Cortex of kidney (tissue), 1 donor: ENCODE measurements at places on chromosomes 2 and 18.
A peak's percentile ranks its signal among the peaks of the same experiment; 100 is the strongest.

- DNase-seq: no peak
Measured at GRCh38 chr2:30653847-30654246, 153.4 kb downstream of the CAPN13 start.

GRCh38 chr2:71417300-71418202 lies 35.8 kb upstream of the DYSF start:
- no peak for DNase-seq

DNA sequence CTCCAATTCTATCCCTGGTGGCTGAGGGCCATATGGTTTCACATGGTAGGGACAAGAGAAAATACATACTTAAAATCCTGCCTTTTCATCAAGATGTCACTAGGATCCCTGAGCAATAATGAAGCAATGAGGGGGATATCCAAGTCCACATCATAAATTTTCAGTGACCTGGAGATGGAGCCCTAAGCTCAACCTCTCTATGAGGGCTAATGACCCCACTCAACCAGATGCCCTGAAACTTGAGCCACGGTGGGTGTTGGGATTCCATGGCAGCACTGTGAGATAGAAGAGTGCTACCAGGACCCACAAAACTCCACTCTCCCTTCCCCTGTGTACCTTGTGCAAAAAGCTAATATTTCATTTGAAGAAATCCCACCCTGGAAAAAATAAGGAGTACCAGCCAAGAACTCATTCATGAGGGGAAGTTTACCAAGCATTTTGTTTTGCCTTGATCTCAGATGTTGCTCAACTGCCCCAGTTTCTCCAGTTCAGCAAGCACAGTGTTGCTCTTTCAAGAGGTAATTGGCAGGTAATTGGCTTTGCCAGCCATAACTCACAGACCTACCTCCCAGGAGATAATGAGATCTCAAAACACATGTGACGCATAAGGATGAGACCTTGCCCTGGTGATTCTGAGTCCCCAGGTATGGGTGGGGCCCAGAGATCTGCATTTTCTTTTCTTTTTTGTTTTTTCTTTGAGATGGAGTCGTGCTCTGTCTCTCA lies 51.0 kb upstream of the TTC39C start:
- DNase-seq: no peak

DNA sequence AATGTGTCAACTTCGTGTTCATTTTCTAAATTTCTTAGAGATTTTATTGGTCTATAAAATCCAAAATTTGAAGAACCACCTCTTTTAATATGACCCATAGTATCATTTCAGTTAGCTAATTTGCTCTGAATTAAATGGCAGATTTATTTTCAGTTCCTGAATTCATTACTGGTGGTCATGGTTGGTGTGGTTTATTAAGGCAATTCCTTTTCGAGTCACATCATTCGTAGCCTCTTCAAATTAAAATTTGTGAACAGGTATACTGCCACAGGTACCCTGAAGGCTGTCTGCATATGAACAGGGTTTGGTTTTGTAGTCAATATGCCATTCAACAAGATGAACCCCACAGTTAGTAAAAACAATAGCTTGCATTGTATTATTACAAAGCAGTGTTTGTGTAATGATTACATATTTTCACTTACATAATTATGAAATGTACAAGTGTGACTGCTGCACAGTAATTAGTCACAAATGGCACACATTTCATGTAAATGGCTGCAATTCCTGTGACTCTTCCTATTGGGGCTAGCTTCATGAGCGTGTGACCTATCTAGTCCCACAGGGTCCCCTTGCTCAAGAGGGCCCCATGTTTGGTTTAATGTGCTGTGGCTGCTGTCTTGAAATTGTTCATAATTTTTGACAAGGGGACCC lies 48.9 kb downstream of the CDC42EP3 start:
- DNase-seq: no peak

- DNase-seq: no peak
Measured at GRCh38 chr2:241558532-241559322, at the start of gene BOK. Gene BOK, plus strand, starts transcription at chr2:241558745. Its CDS starts 739 bp downstream, at chr2:241559484.

- no peak for DNase-seq
Measured at GRCh38 chr18:48550101-48550729, 11.4 kb downstream of the CTIF start.

DNA sequence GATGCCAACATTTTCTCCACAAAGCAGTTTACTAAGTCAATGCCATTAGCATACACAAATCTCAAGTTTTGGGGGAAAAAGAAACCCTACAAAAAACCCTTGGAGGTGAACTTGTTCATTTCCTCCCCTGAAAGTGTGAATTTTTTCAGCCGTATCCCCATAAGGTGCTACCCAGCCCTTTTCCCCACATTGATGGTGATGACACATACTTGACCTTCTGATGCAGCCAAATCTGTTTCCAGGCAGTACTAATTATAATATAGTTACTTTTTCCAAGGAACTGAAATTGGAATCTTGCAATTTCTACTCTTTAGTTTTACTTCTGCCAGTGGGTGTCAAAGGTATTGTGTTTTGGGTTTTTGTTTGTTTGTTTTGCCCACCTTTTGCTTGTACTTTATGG lies 474.5 kb downstream of the TGIF1 start:
- no peak for DNase-seq

GRCh38 chr2:196420143-196420542 lies 219.4 kb upstream of the CCDC150 start:
- no peak for DNase-seq

GRCh38 chr2:60880643-60881046 lies 729 bp upstream of the REL start:
- DNase-seq: no peak

DNA sequence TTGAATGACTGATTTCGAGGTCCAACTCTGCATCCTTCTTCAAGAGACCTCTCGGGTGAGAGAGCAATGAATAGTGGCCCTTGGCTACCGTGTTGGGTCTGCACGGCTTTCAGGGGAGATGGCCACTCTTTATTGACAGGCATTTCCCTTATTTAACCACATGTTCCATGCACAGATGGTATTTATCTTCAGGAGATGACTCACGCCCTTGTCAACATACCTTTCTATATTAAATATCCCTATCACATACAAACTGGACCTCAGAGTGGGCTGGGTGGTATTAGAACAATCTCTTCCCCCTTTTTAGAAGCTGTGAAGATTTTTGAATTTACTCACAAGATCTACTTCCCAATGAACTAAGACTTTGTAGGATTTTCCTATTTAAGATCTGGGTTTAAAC lies 109.6 kb upstream of the CDC42EP3 start:
- DNase-seq: no peak

- DNase-seq: no peak
Measured at GRCh38 chr2:225797394-225797793, 397.9 kb downstream of the NYAP2 start.

- DNase-seq: no peak
Measured at GRCh38 chr2:157466764-157467163, 22.9 kb upstream of the CYTIP start.

GRCh38 chr2:175203621-175204496 lies 22.3 kb upstream of the ATP5MC3 start:
- DNase-seq: peak; percentile 5

DNA sequence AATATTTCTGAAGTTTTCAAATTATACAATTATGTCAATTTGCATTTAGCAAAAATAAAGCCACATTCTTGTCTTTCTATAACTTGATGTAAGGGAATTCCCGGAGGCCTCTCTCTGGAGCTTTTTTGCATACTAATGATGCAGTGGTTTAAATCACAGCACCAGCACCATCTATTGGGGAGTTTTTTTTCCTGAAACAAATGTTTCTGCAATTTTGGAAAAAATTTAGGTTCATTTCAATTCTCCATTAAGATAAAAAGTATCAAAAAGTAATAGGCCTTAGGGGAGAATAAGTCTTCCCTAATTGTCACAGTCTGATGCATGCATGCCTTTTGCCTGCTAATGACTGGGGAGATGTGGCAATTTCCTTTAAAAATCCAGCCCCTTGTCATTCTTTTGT lies 13.5 kb downstream of the CBLN2 start:
- DNase-seq: no peak

GRCh38 chr18:43139288-43139946 lies 23.9 kb upstream of the RIT2 start:
- DNase-seq: no peak

- DNase-seq: no peak
Measured at GRCh38 chr2:223243233-223243632, 191.2 kb downstream of the KCNE4 start.

DNA sequence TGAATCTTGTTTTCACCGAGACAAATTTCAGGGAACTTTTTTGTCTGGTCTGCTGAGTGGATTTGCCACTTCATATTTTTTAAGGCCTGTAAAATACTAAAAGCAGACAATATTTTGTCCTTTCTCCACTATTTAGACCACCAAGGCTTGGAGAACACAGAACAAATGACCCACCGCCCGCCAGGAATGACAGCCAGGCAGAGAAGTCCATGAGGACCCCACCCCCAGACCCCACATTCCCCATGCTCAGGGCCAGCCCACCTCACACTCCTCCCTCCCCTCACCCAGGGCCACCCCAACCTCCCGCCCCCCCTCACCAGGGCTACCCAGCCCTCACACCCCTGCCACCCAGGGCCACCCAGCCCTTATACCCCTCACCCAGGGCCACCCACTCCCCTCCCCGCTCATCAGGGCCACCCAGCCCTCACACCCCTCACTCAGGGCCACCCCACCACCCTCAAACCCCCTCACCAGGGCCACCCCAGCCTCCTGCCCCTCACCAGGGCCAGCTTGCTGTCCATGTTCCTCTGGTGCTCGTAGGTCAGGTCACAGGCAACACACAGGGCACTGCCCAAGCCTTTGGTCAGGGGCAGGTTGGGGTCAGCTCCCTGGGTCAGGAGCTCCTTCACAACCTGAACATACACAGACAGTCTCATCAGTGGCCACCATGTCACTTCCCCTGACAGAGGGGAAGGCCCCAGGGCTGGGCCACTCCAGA lies 50.6 kb downstream of the ANKMY1 start:
- no peak for DNase-seq

GRCh38 chr2:15693382-15693781 lies 101.7 kb downstream of the DDX1 start:
- no peak for DNase-seq

DNA sequence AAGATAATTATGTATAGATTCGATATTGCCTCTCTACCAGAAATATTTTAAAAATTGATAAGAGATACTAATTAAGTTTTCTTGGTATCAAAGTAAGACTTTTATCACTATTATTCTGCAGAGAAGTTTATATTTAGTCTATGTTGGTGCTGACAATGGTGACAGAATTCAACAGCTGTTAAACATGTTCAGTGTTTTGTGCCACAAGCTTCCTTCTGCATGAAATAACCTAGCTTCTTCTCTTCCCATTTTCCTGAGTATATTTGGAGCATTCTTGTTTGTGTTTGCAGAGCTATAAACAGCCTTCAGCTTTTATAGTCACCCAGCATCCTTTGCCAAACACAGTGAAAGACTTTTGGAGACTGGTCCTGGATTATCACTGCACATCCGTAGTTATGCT lies 229.2 kb upstream of the RAB12 start:
- no peak for DNase-seq

DNA sequence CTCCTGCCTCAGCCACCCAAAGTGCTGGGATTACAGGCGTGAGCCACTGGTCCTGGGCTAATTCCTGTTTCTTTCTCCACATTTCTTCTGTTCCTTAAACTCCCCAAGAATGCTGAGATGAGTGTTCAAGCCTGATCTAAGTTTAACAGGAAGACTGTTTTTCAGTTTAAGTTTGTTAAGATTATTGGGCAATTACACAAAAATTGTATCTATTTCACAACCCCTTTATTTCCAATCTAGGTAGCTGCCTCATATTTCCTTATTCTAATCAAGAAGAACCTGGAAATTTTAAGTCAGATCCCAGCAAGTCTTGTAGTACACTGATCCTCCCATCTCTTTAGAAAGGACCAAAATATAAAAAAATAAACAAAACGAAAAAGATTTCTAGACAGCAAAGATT lies 11.7 kb downstream of the SFT2D3 start:
- no peak for DNase-seq

- no peak for DNase-seq
Measured at GRCh38 chr2:108612514-108613183, 78.4 kb downstream of the LIMS1 start.

DNA sequence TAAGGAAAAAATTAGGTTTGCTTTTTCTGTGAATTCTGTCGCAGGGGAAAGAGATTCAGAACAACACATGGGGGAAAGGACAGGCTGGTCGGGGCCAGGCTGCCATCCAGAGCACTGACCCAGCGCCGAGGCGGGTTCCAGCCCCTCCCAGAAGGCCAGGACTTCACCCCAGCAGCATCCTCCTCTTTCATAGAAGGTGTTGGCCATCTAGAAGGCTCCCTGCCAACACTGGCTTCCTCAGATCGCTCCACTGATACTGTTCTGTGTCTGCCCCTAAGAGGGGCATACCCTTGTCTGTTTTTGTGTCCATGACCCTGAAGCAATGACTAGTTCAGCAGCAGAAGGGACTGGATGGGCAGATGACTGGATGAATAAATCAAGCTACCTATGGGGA lies 144.5 kb downstream of the HDAC4 start:
- no peak for DNase-seq

DNA sequence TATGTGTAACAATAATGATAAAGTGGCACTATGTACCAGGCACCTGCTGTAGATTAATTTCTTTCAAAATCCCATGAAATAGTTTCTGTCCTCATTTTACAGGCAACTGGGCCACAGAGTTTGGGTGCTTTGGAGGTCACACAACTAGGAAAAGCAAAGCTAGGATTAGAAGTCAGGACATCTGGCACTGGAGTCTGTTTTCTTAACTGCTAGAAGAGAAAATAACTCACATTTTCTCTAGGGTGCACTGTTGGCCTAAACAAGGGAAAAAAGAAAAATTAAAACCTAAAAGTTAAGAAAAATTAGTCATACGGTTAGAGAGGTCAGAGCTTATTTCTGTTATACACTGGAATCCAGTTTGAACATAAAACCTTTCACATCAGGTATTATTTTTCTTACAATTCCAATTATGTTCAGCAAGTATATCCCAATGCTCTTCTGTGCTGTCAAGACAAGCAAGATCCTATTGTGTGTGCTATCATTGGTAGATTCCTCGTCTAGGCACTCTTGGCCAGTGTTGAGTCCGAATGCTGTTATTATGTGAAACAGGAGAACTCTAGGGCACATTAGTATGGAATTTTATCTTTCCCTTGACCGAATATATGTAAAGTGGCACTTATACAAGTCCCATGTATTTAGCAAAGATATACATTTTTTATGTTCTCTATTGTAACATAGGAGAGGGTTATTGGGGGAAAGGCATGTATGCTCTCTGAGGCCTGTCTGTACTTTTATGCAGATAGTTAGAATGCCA lies 1.5 kb upstream of the OSGEPL1 start:
- DNase-seq: no peak

DNA sequence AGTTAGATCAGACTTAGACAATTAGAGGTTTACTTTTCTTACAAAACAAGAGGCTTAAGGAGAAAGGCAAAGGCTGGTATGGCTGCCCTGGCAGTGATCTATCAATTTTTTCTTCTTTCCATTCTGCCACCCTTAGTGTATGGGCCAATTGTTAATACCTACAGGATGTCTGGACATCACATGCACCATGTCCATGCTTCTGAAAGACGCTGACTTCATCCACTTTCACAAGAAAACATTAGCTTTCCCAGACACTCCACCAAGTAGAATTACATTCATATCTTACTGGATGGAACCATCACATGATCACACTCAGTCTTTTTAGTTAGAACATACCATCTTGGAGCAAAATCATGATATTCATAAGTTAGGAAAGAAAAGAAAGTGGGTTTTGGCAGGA lies 120.9 kb downstream of the ARHGAP28 start:
- no peak for DNase-seq

GRCh38 chr2:141393214-141393545 lies 737.6 kb downstream of the LRP1B start:
- DNase-seq: no peak

- no peak for DNase-seq
Measured at GRCh38 chr2:240200230-240201051, 60.0 kb upstream of the OTOS start.

- no peak for DNase-seq
Measured at GRCh38 chr2:36097022-36097421, 258.6 kb upstream of the CRIM1 start.
